Stimulated activated CD4-positive, alpha-beta T cell treated with anti-CD3 and anti-CD28 coated beads, Interleukin-1b, Interleukin-23, amount 100 ng/mL, for 4 hours (primary cell): ENCODE measurements at places on chromosomes 5 and 9.

DNA sequence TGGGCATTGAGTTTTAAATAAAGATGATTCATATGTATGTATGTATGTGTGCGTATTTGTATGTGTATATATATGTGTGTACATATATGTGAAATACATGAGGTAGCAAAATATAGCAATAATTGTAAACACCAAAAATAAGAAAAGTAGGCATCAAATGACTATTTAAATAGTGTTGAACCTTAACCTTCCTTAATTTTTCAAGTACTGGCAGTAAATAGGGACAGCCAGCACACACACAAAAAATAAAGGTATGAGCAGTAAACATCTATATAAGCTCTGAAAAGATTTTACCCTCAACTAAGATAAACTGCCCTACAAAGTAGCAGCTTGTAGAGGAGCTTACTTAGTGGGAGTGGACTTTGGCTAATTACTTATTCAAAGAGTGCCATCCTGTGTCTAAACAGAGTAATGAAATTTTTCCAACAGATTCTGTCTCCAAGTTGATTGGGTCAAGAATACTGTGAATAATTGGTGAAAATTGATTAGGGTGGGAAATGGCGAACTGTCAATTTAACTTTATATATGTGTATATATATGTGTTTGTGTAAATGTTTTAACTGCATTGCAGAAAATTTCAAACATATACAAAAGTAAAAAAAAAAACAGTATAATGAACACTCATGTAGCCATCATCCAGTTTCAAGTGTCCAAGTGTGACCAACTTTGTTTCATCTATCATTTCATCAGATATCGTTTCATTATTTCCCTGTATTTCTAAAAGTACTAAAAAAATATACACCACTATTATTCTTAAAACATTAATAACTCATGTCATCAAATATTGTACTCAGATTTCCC, 2.0 kb upstream of the ADAMTS6 start:
- no peak for DNase-seq

DNA sequence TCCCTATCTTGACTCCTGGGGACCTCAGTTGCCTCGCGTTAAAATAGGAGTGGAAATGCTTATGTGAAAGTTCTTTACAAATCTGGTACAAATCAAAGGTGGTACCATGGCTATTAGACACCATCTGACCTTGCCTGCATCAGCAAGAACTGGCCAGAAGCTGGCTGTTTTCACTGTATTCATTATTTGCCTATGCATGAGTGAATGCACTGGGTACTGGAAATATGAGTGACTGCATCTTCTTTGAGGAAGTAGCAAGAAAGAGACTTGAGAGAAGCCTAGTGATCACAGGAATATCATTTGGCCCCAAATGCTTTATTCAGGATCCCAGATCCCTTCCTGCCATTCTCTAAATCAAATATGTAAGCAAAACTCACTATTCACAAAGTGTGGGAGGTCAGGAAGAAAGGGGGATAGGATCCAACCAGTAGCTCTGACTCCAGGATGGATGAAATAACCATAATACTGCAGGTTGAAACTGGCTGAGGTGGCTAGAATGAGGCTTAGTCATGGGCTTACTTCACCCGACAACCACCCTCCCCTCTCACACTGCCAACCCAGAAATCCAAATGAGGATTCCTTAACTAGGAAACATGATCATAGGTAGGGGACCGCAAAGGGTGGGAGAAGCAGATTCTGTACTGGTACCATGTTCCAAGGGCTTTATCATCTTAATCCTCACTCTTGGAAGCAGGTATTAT, 56.7 kb downstream of the FAM114A2 start:
- no peak for DNase-seq

DNA sequence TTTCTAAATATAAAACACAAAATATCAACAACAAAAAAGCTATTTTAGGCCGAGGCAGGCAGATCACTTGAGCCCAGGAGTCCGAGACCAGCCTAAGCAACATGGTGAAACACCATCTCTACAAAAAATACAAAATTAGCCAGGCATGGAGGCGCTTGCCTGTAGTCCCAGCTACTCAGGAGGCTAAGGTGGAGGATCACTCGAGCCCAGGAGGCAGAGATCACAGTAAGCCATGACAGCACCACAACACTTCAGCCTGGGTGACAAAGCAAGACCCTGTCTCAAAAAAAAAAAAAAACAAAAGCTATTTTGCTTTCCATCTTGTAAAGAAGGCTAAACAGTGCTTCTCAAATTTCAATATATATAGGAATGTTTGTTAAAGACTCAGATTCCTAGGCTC, 11.3 kb downstream of the C5orf15 start:
- DNase-seq: no peak

GRCh38 chr5:128300181-128300580, 216.6 kb downstream of the SLC12A2 start:
- DNase-seq: no peak

GRCh38 chr5:31944684-31945445, 229.3 kb downstream of the GOLPH3 start:
- DNase-seq: no peak

GRCh38 chr5:60178101-60178500, 284.6 kb upstream of the PDE4D start:
- no peak for DNase-seq

DNA sequence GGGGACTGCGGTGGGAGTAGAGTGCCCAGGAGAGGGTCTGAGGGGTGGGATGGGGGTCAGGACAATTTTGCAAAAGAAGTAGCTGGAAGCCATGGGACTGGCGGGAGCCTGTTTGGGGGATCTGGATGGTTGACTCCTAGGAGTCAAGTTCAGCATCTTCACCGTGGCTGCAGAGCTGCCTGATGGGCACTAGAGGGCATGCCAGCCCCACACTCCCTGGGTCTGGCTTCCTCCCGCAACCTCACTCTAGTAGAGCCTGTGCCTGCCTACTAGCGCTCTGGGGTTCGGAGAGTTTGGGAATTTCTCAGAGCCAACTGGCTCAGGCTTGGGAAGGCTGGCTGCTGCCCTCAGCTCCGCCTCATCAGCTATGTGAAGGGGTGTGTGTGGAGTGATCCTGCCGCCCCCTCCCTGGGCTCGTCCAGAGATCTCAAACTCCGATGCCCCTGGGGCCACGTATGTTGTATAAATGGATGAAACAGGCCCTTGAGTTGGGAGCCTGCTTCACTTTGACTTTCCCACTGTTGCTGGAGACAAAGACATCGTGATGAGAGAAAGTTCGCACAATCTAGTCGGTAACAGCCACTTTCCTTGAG, 10.8 kb downstream of the TSPAN17 start:
- DNase-seq: peak; percentile 62

DNA sequence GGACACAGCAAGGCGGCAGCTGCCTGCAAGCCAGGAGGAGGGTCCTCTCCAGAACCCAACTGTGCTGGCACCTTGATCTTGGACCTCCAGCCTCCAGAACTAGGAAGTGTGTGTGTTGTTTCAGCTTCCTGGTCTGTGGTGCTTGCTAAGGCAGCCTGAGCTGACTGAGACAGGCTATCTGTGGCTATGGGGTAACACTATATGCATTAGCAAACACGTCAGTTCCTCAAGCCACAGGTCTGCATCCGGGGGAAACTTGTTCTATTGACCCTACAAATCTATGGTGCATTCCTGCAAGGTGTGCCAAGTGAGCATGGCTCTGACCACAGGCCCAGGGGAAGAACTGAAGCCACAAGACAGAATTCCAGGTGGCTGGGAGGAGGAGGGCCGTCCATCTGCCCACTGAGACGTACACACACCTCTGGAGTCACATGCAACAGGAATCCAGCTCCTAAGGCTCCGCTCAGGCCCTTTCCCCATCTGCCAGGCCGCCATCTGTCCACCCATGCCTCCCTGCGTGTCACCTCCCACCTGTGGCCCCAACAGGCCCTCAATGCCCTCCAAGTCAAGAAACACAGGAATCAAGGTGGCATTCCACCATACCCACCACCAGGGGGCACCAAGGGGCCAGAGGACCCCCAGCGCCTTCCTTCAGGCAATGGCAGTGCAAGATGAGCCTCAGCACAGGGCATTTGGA, 174.9 kb downstream of the ROR2 start:
- DNase-seq: peak; percentile 53

GRCh38 chr9:72200452-72200851, 51.2 kb downstream of the GDA start:
- no peak for DNase-seq

DNA sequence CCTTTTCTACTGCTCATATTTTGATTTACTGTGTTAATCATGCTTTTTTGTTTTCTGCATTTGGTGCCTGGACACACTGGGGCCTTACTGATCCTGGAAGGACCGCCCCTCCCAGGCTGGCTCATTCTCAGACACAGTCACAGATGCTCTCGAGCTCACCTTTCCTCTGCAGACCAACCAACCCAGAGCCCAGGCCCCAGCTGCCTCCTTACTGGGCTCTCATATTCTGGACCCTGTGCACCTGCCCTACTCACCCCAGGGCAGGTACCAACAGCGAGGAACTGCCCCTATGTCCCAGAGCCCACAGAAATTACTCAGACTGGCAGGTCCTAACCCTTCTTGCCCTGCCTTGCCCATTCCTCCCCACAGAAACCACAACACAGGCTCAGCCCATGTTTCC, 6.6 kb upstream of the OR2V2 start:
- no peak for DNase-seq

DNA sequence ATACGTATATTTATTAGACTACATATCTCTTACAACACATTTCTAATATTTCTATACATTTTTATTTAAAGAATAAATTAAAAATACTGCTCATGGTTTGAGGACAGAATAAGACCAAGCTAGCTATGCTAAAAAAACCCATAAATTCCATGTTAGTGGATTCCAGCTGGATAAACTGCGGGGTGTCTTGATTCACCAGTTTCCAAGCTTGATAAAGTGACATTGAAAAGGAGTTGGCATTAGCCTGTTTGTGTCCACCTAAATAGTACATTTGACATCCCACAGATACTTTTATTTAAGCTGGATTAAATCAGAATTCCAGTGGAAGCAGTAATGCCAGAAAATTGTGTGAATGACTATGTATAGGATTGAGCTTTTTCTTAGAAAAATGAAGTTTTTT, 80.1 kb downstream of the GABRA6 start:
- DNase-seq: no peak

- DNase-seq: no peak
Measured at GRCh38 chr5:53099546-53099945, 10.0 kb downstream of the MOCS2 start.

GRCh38 chr5:74162524-74162923, 478.0 kb downstream of the ENC1 start:
- DNase-seq: no peak

GRCh38 chr9:36191290-36191645, 547 bp downstream of the CLTA start:
- peak; percentile 33 for DNase-seq

GRCh38 chr5:127085371-127085770, 12.1 kb upstream of the C5orf63 start:
- no peak for DNase-seq

GRCh38 chr9:29174136-29174535, 1600.9 kb upstream of the C9orf72 start:
- DNase-seq: no peak

GRCh38 chr5:119452373-119453039, at the start of gene HSD17B4:
HSD17B4 (plus strand) TSS chr5:119452497; CDS start chr5:119452576, 79 bp downstream.
- peak; percentile 51 for DNase-seq

- DNase-seq: peak; percentile 82
Measured at GRCh38 chr5:179820483-179821297, at the start of gene SQSTM1. SQSTM1 (plus strand) TSS chr5:179820905; CDS start chr5:179820937, 32 bp downstream.

- no peak for DNase-seq
Measured at GRCh38 chr9:86572904-86573303, 218.7 kb upstream of the TUT7 start.

DNA sequence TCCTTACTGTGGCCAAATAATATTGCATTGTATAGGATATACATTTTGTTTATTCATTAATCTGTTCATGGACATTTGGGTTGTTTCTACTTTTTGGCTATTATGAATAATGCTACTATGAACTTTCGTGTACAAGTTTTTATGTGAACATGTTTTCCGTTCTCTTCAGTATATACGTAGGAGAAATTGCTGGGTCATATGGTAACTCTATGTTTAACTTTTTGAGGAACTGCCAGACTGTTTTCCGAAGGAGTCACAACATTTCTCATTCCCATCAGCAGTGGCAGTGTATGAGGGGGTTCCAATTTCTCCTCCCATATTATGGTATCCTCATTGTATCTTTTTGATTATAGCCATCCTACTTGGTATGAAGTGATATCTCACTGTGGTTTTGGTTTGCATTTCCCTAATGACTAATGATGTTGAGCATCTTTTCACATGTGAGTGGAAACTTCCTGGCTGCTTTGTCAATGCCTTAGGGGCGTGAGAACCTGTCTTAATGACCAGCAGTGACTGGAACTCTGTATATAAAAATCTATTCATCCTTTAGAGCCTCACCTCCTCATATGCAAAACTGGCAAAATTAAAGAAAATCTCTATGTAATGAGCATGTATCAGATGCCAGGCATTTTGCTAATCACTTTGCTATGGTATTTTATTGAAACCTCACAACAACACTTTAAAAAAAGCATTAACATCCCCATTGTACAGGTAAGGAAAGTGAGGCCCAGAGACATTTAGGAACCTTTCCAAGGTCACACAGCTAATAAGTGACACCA, 47.8 kb upstream of the TGFBR1 start:
- no peak for DNase-seq

DNA sequence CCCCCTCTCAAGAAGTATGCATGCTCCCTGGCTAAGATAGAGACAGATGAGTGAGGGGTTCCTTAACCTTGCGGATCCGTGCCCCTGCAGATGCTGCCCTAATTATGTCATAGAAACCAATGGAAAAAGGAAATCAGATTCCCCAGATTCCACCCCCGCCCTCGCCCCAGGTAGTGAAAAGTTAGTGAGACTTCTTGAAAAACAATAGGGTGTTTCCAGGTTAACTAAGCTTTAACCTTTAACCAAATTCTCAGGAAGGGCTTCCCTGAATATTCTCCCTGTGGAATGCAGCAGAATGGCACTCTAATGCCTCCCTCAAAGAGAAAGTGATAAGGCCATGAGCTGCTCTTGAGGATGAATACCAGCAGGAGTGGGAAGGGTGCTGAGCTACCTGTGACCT, 116.0 kb upstream of the RANBP3L start:
- DNase-seq: no peak

DNA sequence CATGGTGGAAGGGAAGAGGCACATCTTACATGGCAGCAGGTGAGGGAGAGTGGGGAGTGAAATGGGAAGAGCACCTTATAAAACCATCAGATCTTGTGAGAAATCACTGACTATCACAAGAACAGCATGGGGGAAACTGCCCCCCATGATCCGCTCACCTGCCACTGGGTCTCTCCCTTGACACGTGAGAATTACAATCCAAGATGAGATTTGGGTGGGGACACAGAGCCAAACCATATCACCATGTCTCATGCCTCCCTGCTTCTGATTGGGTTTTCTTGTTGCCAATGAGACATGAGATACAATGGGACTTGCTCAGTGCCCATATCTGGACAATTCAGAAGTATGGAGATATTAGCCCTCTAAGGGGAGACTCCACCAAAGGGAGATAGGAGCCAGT, 97.4 kb downstream of the TARS1 start:
- DNase-seq: no peak

GRCh38 chr5:35313291-35313690, 83.0 kb upstream of the PRLR start:
- DNase-seq: no peak

DNA sequence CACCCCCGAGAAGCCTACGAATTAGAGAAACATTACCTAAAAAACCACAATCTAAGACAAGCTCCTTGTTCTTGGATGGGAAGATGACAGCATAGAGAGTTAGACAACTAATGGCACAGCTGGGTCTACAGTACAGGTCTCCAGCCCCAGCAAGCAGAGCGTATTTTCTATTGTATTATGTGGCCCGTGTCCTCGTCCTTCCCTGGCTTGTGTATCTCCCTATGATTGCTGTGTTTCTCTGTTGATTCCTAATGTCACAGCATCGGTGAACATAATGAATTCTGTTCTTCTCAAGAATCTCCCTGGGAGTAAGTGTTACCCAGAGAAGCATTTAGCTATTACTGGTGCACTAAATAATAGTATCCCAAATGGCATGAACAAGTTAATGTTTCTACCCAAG, 66.8 kb upstream of the CEP78 start:
- no peak for DNase-seq
